NCI-H187 (cell line): ENCODE measurements at places on chromosomes 7 and 10.

- no peak for DNase-seq
Measured at GRCh38 chr7:155808549-155809331, 3.5 kb downstream of the SHH start.

GRCh38 chr7:1768832-1769231 lies 98.8 kb downstream of the ELFN1 start:
- no peak for DNase-seq

DNA sequence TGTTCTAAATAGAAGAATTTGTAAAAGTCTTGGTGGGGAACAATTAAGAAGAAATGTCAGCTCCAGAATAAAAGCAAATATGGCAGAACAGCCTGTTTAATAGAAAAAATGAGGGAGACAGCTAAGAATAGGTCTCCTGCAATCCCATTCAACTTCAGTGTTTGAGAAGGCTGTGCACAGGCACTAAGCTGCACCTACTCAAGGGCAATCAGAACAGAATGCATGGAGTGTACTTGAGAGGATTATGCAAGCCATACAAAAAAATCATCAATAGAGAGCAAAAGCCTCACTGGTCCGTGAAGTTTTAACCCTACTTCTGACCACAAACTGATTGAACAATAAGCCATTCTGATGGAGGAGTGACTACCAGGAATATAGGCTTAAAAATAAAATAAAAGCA lies 690.7 kb upstream of the PCDH15 start:
- DNase-seq = no peak

DNA sequence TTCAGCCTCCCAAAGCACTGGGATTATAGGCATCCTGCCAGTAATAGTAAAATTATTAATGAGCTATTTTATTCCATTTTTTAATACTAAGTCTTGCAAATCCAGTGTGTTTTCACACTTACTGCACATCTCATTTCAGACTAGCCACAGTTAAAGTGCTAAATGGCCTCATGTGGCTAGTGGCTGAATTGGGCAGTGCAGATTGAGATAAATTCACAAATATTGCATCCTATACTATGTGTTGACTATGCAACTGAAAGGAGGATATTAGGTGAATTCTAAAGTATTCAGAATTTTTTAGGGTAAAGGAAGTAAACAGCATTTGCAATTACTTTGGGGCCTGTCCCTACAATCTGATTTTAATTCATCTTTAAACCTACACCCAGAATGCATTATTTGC lies 10.2 kb downstream of the APBB1IP start:
- no peak for DNase-seq

- no peak for DNase-seq
Measured at GRCh38 chr7:146479040-146479439, 362.4 kb downstream of the CNTNAP2 start.

DNA sequence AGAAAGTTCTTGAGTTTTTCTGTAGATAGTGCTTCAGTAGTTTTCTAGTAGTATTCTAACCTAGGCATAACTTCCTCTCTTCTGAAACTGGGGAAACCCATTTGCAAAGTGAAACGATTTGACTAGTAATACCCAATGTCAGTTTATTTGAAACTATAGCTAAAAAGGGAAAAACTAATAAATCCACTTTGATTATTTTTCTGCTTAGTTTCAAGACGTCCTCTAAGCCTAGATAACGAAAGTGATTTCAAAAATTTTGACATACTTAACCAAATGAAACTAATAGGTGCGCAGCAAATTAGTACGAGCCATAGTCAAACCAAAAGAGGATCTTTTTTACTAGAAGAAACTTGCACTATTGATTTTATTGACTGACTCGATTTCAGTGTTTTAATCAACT lies 9.8 kb upstream of the SP8 start:
- DNase-seq = no peak

- no peak for DNase-seq
Measured at GRCh38 chr7:45679516-45679915, 105.3 kb downstream of the ADCY1 start.

- DNase-seq = no peak
Measured at GRCh38 chr10:32266979-32267378, 80.0 kb downstream of the EPC1 start.

DNA sequence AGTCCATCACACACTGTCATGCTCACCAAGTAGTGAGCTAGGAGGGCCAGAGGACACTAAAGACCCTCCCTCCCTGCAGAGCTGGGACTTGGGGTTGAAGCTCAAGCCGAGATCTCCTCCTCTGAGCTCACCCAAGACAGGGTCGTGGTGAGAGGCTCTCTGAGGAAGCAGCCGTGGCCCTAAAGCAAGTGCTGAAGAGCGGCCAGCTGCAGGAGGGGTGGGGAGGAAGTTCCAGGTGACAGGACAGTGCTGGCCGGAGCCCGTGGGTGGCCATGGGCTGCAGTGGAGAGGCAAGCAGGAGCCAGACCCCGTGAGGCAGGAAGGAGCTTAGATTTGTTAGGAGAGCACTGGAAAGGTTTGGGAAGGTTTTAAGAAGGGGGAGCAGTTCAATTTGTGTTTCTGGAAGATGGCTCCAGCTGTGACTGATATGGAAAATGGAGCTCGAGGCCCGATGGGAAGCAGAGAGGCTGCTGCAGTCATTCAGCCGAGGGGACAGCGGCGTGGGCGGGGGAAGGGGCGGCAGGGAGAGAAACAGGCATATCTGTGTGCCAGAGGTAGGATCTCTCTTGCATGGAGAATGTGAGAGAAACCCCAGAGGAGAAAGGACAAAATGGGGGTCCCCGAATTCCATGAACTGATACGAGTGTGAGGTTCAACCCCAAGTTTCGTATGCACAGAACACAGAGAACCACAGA lies 26.9 kb upstream of the DNAAF5 start:
- no peak for DNase-seq

DNA sequence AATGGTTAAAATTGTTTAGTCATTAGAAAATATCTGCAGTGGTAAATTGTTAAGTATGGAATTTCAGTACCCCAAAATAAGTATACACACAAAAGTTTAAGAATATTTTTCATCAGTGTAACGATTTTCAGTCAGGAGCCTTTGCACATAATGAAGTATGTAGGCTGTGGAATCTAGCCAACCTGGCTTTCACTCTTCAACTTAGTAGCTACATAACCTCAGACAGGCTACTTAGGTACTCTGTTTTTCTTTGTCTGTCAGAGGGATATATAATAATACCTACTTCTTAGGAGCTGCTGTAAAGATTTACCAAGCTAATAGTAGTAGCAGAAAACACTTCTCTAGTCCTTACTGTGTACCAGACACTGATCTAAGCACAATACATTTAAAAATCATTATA lies 137.5 kb downstream of the ZEB1 start:
- DNase-seq = no peak

DNA sequence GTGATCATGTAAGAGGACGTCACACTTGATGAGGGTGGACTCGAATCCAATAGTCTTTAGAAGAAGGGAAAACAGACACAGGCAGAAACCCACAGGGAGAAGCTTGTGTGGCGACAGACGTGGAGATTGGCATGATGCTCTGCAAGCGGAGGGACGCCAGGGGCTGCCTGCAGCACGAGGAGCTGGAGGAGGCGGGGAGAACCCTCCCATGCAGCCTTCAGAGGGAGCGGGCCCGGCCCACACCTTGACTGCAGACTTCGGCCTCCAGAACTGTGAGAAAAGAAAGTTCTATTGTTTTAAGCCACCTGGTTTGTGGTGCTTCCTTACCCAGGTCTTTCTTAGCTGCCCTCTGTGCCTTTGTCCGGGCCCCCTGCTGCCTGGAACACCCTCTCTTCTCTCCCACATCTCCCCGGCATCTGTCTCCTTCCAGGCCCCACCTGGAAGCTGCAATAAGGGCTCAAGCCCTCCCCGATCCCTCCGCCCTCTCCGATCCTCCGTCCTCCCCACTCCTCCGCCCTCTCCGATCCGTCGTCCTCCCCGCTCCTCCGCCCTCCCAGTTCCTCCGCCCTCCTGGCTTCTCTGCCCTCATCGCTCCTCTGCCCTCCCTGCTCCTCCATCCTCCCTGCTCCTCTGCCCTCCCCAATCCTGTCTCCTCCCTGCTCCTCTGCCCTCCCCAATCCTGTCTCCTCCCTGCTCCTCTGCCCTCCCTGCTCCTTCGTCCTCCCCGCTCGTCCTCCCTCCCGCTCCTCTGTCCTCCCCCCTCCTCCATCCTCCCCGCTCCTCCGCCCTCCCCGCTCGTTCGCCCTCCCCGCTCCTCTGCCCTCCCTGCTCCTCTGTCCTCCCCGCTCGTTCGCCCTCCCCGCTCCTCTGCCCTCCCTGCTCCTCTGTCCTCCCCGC lies 17.4 kb upstream of the PRKAG2 start:
- no peak for DNase-seq
